ENCODE measurements at places on chromosomes 7 and 10. TPM values are rescaled to one million over a fixed set of nuclear protein-coding genes. Genes with fewer than 3 reads are reported as not detected.

GRCh38 chr7:86407291-86407690 is 236.4 kb upstream of the GRM3 start:
- no peak for DNase-seq

GRCh38 chr7:26470691-26471090 is 179.0 kb downstream of the SNX10 start:
- no peak for DNase-seq

DNA sequence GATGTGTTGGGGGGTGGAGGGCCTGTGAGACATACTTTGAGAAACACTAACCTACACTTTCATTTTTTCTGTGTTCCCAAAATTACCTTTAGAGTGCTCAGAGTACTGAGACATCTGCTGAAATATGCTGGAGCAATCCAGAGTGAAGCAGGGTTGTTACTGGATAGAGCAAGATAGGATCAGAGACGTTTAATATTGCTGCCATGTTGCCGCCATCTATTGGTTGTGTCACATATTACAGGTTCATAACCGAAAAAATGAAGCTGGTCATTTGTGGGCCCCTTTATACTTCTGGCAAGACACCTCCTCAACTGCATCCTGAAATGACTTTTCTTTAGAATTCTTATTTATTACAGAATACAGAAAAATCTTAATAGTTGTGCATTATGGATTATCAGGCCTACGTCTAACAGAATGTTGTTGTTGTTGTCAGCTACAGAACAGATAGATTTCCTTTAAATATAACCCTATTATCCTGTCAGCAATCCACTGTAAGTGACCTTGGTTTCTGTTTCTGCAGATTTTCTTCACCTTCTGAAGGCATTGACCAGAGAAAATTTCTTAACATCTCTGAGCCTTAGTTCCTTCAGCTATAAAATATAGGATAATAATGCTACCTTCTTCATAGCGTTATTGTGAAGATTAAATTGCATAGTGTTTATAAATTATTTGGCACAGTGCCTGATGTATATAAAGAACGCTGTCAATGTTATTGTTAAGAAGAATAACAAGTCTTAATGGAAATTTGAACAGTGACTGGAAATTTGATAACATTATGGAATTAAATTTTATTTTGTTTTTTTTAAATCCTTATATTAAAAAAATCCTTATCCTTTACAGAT is 16.2 kb upstream of the DLD start:
- DNase-seq, result no peak

- DNase-seq, result no peak
Measured at GRCh38 chr7:119748251-119748860, 524.6 kb upstream of the KCND2 start.

The UCN3 gene
- polyA plus RNA-seq, result not detected

The CCDC146 gene
- 1.9 TPM for polyA plus RNA-seq
